Urothelium cell line (cell line): ENCODE measurements at places on chromosomes 7 and 10.

GRCh38 chr7:132625651-132626050 lies 49.4 kb upstream of the PLXNA4 start:
- DNase-seq = no peak

DNA sequence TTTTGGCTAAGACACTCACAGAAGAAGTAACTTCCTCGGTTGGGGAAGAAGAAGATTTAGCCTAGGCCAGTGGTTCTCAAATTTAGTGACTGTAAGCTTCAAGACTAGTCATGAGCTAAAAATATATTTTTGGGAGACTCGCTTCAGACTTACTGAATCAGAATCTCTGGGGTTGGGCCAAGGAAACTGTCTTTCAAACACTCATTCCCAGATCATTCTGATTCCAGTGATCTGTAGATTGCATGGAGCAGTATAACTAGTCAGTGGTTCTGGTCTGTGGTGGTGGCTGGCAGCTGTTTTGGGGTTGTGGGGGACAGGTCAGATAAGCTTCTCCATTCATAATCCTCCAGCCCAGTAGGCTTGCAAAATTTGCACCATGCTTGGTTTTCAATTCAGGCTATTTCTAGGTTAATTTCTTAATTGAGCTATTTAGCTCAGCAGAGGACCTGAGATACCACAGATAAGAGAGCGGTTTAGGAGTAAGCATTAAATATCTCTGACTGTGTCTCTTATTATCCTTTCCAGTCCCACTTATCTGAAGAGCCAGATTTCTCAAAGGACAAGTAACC lies 3.8 kb upstream of the KAT6B start:
- DNase-seq = no peak

DNA sequence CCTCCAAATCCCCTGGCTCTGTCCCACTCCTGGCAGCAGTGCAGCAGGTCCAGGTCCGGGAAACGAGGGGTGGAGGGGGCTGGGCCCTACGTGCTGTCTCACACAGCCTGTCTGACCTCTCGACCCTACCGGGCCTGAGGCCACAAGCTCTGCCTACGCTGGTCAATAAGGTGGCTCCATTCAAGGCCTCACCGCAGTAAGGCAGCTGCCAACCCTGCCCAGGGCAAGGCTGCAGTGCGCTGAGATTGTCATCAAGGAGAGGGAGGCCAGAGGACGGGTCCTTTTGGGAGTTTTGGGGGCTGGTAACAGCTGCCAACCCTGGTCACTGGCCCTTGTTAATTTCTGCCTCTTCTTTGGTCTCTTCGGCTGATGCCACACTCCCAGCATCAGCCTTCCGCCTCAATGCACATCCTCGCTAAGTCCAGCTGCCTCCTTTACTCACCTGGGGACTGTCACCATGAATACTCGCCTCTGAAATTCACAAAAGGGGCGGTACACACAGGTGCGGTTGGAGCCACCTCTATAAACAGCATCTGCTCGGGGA lies 3.5 kb downstream of the EPO start:
- DNase-seq = no peak

DNA sequence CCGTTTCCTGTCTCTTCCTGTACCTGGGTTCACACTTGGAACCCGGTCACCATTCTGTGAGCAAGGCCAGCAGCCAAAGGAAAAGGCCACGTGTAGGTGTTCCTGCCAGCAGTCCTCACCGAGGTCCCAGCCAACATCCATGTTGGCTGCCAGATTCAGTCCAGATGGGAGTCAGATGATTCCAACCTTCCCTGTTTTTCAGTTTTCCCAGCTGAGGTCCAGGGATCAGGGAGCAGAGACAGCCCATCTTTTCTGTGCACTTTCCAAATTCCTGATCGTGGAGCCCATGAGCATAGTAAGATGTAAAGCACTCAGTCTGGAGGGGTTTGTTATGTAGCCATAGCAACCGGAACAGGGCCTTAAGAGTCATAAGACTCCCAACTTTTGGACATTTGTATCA lies 3.9 kb upstream of the PVRIG start:
- no peak for DNase-seq

DNA sequence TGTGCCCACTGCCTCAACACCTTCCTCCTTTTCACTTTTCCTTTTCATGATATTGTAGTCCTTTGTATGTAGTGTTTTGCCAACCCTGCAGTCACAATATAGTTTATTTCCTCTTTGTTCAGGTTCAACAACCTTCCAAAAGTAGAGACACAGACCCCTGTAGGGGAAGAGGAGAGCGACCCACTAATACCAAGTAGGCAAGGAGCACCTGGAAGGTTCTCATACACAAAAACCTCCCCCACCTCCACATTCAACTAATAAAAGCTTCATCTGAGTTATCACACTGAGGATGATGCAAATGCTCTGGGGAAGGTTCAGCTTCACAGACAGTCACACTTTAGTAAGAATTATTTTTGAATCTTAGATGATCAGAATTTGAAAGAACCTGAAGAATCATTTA lies 41.6 kb downstream of the PIK3AP1 start:
- no peak for DNase-seq

GRCh38 chr10:63466144-63466935 lies 563 bp upstream of the JMJD1C start:
- peak; percentile 57 for DNase-seq

DNA sequence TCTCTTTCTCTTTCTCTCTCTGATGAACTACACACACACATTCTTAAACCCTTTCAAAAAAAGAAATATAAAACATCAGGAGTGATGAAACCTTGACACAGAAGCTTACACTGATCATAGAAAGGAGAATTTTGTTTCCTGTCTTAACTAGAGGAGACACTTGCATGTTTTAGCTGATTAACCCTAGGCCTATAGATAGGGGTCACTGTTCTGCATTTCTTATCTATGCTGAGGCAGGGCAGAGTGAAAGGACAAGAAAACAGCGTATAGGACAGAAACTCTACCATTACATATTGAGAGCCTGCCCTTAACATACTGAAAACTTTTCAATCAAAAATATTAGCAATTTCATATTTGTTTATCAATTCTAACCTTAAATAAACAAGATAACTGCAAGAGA lies 680.6 kb upstream of the MBL2 start:
- no peak for DNase-seq
